Activated effector memory CD4-positive, alpha-beta T cell treated with anti-CD3 and anti-CD28 coated beads, Interleukin-2, amount 50 U/mL, for 16 hours (primary cell): ENCODE measurements at places on chromosomes 3 and 15.
A peak's percentile ranks its signal among the peaks of the same experiment; 100 is the strongest.

DNA sequence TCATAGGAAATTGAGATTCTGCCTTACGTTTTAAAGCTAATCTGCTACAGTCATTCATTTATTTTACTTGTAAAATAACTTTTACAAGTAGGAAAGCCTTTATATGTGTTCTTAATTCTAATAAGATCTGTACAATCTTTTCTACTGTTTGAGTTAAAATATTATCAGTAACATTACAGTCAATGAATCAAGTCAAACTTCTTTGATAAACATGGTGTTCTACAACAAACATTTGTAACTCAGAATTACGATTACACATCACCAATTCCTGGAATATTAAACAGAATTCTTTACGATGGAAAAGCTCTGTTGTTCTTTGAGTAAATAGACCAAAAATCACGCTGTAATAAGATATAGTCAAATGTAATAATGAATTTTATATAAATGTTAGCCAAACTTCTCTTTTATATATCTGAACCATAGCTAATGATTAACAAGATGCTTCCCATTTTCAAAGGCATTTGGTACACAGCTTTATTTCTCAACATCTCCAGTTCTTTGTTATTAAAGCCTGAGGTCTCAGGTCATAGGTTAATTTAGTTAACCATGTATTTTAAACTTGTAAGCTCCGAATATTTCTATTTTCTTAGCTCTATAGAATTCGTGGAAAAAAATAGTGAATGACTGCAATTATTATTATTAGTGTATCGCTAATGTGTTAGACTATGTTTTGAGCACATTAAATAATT, 232.4 kb downstream of the NAALADL2 start:
- DNase-seq, result no peak

DNA sequence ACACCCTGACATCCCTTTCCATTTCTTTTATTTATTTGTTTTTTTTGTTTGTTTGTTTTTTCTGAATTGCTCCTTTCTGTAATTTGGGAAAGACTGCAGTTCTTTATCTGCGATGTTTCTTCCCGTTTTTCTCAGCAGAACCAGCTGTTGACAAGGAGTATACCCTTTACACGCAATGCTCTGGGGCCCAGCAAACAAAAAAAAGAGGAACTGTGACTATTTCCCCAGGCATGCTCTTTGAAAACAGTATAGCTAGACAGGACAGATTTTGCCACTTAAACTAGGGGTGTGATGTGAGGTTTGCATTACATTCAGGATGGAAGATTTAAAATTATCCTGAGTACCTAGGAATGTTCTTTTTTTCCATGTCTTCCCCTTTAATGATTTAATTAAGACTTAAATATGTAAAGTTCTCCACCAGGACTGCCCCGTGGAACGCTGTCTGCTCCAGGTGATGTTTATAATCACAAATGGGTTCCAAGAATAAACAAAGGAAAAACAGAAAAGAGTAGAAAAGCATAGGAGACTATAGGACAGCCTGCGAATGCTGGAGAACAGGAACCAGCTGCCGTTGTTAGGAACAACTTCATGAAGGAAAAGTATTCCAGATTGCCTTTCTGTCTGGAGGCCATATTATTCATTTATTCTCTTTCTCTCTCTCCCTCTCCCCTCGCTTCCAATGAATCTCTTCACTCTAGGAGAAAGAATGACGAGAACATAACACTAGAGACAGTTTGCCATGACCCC, 43.3 kb downstream of the TGFBR2 start:
- no peak for DNase-seq

GRCh38 chr3:197428117-197428801, 127.5 kb downstream of the BDH1 start:
- peak; percentile 74 for DNase-seq

DNA sequence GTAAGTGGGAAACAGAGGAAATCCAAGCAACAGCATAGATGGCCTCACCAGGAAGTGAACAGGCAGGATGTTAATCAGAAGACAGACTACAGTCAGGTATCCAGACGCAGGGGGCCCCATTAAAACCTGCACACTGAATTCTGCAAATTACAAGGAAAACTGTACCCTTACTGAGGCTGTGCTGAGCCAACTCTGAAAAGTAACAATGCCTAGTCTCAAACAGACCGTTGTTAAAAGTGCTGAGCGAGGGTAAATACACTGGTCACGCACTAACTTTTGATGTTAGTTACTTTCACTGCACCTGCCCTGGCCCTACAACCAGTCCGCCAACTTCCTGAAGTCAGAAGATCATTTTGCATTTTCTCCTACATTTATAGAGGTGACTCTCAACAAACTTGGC, 1.0 kb downstream of the TAMM41 start:
- no peak for DNase-seq

DNA sequence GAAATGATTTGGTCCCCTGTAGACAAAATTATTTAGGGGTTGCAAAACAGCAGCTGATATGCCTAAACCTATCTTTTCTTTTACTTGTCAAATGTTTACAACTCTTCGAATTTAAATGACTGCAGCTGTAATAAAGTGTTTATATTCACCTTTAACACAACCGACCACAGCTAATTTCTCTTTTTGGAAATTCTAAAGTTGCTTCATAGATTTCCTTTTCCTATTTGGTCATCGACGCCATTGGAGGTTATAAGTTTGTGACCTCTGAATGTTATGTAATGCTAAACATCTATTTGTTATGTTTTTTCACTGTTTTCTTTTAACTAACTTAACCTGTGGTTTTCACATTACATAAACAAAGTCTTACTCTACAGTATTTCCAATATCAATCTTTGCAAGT, 1094.9 kb upstream of the EPHA6 start:
- DNase-seq, result no peak

DNA sequence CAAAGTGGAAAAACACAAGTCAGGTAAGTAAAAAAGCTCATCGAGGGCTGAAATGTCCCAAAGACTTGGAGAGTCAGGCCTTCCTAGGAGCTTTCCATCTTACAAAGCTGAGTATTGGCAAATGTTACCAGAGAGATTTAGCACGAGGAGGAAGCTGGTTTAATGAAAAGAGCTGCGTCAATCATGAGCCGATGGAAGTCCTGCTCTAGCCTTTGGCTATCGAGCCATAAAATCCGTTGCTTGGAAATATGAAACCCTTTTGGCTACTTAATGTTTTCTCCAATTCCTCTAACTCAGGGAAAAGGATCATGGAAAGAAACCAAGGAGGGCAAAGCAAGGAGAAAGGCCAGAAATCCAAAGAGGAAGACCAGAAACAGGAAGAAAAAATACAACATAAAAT, 1074.6 kb downstream of the FHIT start:
- DNase-seq, result no peak

- DNase-seq, result no peak
Observed at GRCh38 chr15:74252291-74252690, 16.2 kb downstream of the CCDC33 start.

- DNase-seq, result no peak
Observed at GRCh38 chr15:100712226-100712625, 109.8 kb downstream of the ASB7 start.

DNA sequence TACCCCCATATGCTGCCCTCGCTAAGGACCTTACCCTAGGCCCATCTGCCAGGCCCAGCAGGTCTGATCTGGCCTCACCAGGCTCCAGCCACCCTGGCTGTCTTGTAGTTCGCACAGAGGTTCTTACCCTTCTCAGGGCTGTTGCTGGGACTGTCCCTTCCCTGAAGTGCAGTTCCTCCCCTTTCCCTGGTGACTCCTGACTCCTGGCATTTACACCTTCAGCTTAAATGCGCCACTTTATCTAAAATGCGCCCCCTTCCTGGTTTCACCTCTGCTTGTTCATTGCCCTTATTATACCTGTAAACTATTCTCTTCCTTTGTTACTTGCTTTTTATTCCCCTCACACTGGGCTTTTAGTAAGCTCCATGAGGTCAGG, 835 bp upstream of the TTLL3 start:
- no peak for DNase-seq

DNA sequence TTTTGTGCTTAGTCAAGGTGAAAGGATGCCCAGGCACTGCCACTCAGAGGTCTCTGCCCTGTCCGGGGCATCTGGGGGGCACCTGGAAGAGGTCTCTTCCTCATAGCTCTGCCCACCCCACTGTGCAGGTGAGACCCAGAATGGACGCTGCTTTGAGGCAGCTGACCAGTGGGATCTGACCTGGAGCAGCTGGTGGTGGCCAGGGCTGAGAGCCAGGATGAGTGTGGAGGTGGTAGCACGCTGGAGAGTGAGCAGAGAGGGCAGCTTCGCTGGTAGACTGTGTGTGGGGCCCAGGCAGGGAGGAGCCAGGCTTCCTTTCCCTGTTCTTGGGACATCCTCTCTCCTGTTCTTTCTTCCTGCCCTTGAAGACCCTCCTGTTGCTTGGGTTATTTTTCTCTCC, 32.2 kb upstream of the PLA2G4E start:
- DNase-seq, result no peak

GRCh38 chr15:35514759-35515158, 31.2 kb downstream of the DPH6 start:
- no peak for DNase-seq

GRCh38 chr3:127991251-127991650, 61.0 kb upstream of the SEC61A1 start:
- DNase-seq, result no peak

GRCh38 chr15:77969055-77969454, 108.5 kb downstream of the TBC1D2B start:
- no peak for DNase-seq

DNA sequence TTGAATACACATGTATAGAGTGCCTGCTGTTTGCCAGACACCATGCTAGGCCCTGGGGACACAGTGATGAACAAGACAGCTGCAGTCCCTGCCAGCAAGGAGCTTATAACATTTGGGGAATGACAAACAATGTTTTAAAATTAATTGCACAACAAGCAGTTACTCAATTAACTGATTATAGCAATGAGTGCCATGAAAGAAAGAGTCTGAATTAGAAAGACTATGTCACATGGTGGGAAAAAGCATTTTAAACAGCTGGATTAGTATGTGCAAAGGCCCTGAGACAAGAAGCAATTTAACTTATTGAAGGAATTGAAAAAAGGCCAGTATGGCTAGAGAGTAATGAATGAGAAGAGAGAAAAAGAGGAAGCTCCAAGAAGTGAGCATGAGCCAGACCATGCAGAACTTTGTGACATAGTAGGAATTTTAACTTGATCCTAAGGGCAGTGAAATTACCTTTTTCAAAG, 64.5 kb upstream of the PLXNA1 start:
- no peak for DNase-seq

DNA sequence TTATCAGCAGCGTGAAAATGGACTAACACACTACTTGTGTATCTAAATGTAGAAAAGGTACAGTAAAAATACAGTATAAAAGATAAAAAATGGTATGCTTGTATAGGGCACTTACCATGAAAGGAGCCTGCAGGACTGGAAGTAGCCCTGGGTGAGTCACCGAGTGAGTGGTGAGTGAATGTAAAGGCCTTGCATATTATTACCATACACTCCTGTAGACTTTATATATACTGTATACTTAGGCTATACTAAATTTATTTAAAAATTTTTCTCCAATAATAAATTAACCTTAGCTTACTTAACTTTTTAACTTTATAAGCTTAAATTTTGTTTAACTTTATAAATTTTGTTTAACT, 67.2 kb upstream of the TSPAN3 start:
- DNase-seq, result no peak

GRCh38 chr3:187678726-187679268, 8.6 kb upstream of the SST start:
- no peak for DNase-seq

- no peak for DNase-seq
Observed at GRCh38 chr3:15768421-15769255, 29.1 kb downstream of the ANKRD28 start.

GRCh38 chr3:38164952-38165721, at the start of gene OXSR1:
OXSR1 (plus strand) TSS chr3:38165537; CDS start chr3:38165877, 340 bp downstream.
- peak; percentile 98 for DNase-seq

DNA sequence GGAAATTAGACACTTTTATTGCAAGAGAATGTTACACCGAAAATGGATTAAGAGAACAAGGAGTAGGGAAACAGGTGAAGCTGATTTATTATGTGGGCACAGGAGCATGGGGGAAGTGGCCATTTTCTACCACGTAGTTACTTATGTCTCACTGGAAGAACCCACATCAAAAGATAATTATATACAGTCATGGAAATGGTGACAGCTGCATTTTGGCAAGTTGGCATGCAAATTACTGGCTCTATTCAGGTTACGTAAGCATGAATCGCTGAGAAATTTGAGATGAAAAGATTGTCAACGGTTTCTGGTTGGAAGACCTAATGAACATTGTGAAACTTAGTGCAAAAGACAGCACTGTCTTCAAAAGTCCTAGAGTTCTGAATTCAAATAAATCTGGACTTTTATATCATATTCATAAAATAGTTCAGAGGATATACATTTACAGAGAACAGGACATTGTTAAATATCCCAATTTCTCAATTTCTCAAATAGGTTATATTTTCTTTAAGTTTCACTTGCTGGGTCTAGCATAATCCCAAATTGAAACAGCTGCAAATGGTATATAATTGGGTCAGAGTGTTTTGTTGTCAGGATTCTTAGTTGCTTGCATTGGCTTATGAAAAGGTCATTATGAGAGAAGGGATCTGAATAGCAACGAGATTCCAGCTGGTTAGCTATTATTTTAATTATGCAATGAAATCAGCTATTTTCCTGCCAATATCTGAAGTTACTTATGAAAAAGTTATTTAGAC, 567.8 kb downstream of the ZPLD1 start:
- DNase-seq, result no peak

DNA sequence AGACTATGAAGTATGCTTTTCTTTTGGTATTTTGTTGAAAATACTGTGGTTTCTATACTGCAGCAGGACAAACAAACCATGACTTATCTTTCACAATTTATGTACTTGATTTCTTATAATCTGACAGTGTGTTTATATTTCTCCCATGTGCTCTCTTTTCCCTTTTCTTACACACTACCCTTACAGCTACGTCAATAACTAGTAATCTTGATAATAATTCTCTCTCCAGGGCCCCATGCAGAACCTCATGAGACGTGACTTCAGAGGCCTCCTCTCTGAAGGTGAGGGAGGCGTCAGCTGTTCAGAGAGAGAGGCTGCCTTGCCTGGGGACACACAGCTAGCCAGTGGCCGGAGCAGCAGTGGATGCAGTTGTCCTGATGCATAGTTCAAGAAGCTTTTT, 35.9 kb downstream of the KY start:
- no peak for DNase-seq

DNA sequence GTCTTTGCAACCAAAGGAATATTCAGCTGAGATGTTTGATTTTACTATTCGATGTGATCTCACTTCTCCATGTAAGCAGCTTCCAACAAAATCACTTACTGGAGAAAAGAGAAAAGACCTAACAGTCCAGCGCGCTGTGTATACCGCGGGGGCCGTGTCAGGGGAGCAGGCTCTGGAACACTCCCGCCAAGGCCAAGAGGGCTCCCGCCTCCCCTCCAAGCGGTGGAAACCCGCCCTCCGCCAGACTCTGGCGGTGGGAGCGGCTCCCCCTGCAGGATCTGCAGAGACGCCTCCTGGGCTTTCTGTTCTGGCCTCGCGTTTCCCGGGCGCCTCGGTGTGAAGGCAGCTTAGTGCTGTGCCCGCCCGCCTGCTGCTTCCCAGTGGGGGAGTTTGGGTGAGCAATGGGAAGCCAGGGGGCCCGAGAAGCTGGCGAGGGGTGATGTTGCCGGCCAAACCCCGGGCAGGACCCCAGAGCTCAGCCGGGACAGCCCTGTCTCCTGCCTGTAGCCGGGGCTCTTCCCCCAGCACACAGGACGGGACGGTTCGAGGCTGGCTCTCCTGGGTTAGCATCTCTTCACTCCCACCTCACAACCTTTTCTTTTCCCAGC, 36.3 kb downstream of the CHST14 start:
- peak; percentile 87 for DNase-seq
